ENCODE measurements at places on chromosomes 7 and 10. TPM values are rescaled to one million over a fixed set of nuclear protein-coding genes. Genes with fewer than 3 reads are reported as not detected.

WNT16 gene
- total RNA-seq: not detected

FFAR4 gene
- 1.7 TPM for total RNA-seq

- no peak overlapping the region for H3K4me3 ChIP-seq
- no peak for DNase-seq
- no peak overlapping the region for H3K27ac ChIP-seq
- H3K27me3 ChIP-seq: no peaks in the 10 kb centered on the region
- peaks cover 13% of the 10 kb centered on the region for H3K4me1 ChIP-seq
Measured at GRCh38 chr10:43380610-43381222, 9.3 kb downstream of the FXYD4 start.

DNA sequence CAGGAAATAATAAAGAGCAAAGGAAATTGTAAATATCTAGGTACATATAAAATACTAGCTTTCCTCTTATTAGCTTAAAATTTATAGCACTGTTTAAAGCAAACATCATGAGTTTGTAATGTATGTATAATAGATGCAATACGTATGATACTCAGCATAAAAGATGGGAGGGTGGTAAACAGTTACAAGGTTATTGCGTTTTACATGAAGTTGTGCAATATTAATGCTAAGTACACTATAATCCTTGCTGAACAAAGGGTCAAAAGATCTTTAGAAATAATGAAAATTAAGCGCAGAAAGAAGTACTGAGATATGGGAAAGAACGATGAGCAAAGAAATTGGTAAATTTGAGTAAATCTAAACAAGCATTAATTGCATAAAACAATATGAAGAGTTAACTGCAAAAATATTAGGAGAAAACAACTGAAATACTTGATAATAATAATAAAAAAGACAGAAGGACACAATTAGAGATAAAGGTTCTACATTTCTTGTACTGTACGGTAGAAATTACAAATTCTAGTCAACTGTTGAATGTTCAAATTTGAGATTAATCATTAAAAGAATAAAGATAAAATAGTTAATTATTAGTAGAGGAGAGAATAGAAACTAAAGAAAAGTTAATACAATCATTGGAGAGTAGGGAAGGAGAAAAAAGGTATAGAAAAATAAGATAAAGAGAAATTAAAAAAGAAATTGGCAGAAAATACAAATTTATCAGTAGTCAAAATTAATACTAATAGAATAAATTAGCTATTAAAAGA, 17.9 kb downstream of the C10orf67 start:
- H3K36me3 ChIP-seq: no peaks in the 10 kb centered on the region
- H3K27ac ChIP-seq: no peak overlapping the region
- H3K4me1 ChIP-seq: no peaks in the 10 kb centered on the region
- DNase-seq: no peak

- no peaks in the 10 kb centered on the region for H3K4me1 ChIP-seq
- no peaks in the 10 kb centered on the region for H3K27me3 ChIP-seq
- no peak for DNase-seq
- no peak overlapping the region for H3K27ac ChIP-seq
- no peaks in the 10 kb centered on the region for H3K36me3 ChIP-seq
- no peak overlapping the region for H3K4me3 ChIP-seq
Measured at GRCh38 chr10:24814568-24815313, 91.1 kb upstream of the ARHGAP21 start.
